ENCODE measurements at places on chromosomes 2 and 18.

DNA sequence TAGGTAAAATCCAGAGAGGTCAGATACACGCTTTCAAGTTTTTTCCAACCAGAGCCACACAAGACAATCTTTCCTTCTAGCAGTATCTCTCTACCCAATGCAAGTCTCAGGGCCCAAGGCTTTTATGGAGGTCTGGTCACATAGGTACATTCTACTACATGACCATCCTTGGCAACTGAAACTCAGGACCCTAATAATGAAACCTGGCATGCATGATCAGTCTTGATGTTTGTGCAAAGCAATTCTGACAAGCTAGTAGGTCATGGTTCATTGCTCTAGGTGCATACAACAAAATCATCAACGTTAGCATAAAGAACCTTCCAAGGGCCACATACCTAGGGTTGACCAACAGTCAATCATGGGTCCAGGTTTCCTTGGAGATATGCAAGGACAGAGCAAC lies 33.2 kb upstream of the CCDC88A start:
- no peak for DNase-seq

GRCh38 chr2:132725148-132725547 lies 55.1 kb upstream of the LYPD1 start:
- no peak for DNase-seq

GRCh38 chr2:23953625-23954024 lies 13.4 kb downstream of the UBXN2A start:
- no peak for DNase-seq

DNA sequence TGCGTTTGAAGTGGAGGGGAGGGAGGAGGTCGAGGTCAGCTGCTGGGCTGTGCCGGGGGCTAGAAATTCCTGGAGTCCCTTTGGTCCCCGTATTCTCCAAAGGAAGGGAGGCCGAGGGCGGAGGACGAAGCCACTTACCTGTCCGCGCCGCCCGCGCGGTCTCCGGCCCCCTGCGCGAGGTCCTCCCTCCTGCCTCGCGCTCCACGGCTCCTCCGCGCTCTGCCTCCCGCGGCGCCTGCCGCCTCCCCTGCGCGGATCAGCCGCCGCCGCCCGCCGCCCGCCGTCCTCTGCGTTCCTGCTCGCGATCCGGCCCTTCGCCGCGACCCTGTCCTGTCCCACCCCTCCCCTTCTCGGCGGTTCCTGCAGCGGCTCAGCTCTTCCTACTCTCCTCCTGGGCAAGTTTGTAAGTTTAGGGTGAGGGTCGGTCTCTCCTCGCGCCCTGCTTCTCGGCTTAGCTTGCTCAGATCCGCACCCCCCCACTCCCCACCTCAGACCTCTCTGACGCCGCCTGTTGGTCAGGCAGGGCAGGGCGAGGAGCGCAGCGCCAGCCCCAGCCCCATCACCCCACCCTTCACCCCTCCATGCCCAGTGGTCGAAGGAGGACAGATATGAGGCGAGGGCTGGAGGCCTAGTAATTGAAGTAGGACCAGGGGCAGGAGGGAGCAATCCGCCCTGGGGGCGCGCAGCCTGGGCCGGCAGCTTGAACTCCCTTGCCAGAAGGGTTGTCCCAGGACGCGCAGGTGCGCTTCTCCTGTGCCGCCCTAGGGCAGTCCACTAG lies 9.7 kb upstream of the SKOR2 start:
- peak; percentile 57 for DNase-seq

DNA sequence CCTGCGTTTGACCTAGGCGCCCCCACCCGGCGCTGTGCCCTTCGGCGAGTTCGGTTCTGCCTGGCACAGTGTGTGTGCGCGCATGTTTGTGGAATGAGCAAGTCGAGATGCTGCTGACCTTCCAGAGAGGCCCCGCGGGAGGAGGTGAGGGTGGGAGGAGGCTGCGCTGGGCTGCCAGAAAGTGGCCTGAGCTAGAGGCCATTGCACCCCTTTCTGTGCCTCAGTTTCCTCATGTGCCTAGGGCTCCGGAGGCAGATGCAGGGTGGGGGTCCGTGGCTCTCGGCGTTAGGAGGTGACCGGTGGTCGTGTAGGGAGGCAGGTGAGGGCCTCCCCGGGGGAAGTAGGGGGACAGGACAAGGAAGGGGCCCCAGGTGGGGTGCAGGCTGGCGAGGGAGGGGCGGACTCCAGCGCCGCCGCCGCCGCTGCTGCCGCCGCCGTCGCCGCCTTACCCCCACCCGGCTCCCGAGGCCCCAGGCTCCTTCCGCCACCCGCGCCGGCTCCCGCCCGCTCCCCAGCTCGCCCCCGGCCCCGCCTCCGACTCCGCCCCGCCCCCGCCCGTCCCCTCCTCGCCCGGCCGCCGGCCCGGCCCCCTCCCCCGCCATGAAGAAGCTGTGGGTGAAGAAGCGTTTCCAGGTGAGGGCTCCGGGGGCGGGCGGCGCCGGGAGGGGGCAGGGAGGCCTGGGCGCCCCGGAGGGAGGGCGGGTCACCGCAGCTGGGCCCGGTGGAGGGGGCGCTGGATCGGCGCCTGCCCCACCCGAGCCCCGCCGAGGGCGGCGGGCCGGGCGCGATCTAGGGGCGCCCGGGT lies 7.0 kb downstream of the SPEG start:
- peak; percentile 60 for DNase-seq
